CD4-positive, alpha-beta T cell treated with Interleukin-21 for 1 hour (primary cell): ENCODE measurements at places on chromosomes 4 and X.

- DNase-seq, result no peak
Observed at GRCh38 chrX:54076903-54077302, 32.6 kb upstream of the PHF8 start.

DNA sequence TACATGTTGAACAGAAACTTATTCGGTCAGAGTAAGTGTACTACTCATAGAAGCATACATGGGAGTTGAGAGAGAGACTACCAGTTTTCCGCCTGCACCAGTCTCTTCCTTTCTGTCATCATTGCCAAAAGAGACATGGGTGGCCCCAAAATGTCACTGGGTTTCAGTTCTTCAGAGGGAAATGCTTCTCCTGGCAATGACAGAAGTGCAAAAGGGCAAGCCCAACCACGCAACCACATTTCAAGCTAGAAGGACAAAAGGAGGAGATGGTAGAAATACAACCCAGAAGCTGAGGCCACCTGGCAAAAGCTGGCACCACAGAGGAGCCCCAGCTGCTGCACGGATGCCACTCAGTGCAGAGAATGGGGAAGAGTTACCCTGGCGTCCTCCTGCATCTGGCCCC is 320.1 kb downstream of the BCOR start:
- DNase-seq, result peak; percentile 6

- no peak for DNase-seq
Observed at GRCh38 chrX:264634-265455, 16.3 kb upstream of the PLCXD1 start.

- DNase-seq, result no peak
Observed at GRCh38 chr4:7506119-7506518, 71.4 kb upstream of the PSAPL1 start.

GRCh38 chrX:10045327-10046000 is 78.3 kb downstream of the CLDN34 start:
- DNase-seq, result no peak

GRCh38 chr4:101142259-101142658 is 205.1 kb downstream of the PPP3CA start:
- DNase-seq, result no peak

DNA sequence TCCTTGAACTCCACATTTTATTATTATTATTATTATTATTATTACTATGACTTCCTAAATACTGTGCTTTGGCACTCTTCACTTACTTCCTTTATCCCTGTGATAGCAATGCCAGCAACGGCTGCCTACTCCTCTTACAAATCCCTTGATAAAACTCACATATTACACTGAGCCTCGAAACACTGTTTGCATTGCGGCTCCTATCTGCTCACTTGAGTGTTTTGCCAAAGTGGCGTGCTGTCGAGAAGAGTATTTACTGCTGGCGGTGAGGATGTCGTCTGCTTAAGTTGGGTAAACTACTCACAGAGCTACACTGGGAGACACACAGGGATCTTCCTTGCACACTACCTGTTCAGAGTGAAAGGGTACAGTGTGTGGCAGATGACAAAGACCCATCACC is 143.4 kb upstream of the VCX3A start:
- DNase-seq, result no peak

GRCh38 chr4:145735827-145736226 is 55.9 kb downstream of the C4orf51 start:
- no peak for DNase-seq

GRCh38 chr4:127669691-127670090 is 36.9 kb downstream of the INTU start:
- no peak for DNase-seq

DNA sequence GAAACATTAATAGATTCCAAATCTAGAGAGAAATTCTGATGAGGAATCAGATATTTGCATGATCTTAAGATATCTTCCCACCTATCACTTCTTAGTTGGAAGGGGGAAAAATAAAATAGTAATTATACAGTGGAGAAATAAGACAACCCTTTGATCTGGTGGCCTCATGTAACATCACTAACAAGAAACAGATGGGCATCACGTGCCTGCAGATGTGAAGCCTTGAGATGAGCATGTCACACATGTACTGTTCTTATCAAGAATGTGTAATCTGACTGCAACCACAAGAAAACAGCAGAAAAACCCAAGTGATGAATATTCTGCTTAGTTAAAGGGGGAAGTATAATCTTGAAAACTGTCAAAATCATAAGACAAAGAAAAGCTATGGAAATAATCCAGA is 31.4 kb upstream of the NKX6-1 start:
- DNase-seq, result no peak

GRCh38 chrX:3527166-3527565 is 180.7 kb upstream of the MXRA5 start:
- no peak for DNase-seq

DNA sequence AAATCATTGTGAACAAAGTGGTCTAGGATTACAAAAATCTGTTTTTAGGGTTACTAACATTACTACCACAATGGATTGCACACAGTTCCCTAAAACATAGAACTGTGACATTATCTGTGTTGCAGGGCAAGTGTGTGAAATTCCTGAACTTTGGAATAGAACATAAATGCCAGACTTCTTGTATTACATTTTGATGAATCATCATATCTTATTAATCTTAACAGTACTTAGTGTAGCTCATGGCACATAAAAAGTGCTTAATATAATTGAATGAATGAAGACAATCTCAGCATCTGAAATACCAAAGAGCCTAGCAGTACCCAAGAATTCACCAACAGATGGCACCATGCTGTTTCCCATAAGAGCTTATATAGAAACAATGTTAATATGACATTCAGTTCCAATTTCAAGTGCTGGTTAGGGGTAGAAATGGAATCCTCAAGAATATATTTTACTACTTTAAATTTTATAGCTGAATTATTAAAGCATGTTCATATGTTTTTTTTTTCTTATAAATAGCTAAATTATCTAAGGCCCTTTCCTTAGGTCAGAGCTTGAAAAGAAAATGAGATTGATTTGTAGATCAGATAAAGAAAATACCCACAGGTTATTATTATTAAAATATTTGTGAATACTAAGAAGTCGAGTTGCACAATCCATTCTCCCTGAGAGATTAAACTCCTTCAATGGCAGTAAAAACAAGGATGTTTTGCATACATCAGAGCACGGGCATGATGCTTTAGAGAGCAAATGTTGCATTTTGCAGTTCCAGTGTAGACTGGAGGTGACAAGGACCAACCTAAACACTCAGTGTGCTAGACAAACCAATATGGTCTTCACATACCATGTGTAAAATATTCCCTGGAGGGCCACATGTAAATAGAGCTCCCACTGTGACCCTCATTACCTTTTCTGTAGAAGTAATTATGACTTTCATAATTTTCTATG is 25.7 kb upstream of the SHISA3 start:
- no peak for DNase-seq

GRCh38 chrX:49270249-49270921 is 792 bp downstream of the PPP1R3F start:
- DNase-seq, result no peak
